ENCODE measurements at places on chromosomes 1 and 21.

- DNase-seq = no peak
Observed at GRCh38 chr1:84853741-84854721, 39.0 kb downstream of the LPAR3 start.

- no peak for DNase-seq
Observed at GRCh38 chr1:53543778-53544695, 84.8 kb downstream of the DMRTB1 start.

DNA sequence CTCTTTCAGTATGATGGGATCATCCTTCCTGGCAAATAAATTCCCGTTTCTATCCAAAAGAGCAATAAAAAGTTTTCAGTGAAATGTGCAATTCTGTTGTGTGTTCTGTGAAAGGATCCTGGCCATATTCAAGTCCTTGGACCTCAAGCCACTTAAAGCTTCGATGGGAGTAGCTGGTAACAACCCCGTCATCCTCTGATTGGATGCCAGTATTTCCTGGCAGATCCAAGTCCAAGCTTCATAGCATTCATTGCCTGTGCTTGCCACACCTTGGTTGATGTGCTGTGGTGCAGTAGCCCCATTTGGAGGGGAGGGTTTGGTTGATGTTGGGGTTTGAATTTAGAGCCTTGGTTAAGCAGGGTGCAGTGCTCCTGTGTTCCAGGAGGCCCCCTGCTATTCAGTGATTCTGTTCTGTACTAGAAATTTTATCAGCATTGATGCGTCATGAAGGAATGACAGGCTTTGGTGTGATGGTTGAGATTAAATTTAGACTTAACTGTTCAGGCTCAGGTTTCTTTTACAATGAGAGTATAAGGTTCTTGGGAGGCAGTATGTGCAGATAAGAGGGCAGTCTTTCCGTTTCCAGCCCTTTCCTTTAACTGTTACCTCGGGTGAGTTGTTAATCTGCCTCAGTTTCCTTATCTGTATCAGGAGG is 4.9 kb downstream of the RPL11 start:
- DNase-seq = no peak

GRCh38 chr21:34336245-34336644 is 27.6 kb upstream of the KCNE2 start:
- no peak for DNase-seq

DNA sequence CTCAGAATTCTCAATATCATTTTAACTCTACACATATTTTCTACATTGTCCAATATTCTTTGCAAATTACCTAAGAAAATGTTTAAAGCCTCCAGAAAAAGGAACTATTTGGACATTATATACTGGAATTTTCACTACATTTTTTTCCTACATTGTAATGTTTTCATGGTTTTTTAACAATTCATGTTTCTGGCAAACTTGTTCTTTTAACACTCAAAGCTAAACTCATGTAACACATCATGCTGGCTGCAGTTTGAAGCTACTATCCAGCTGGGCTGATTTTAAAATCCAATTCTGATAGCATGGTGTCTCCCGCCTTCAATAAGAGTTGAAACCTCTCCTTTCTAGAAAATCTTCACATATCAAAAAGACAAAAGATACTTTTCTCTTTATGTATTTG is 52.0 kb downstream of the TGFBR3 start:
- DNase-seq = no peak

Data from NCI-H1436 treated with DMSO at 0.1 percent for 48 hours (cell line).